Ascending aorta (tissue), 2 donors: ENCODE measurements at places on chromosomes 16 and 17. TPM values are rescaled to one million over a fixed set of nuclear protein-coding genes. Genes with fewer than 3 reads are reported as not detected.

- DNase-seq, result no peak
- H3K4me3 ChIP-seq, result no peak overlapping the region
- no peaks in the 10 kb centered on the region for H3K27me3 ChIP-seq
- H3K4me1 ChIP-seq, result no peaks in the 10 kb centered on the region
Observed at GRCh38 chr17:79651266-79651665, 40.4 kb upstream of the RBFOX3 start.

Gene TP53TG3
- total RNA-seq, result not detected

Gene CCL7
- total RNA-seq, result not detected

DNA sequence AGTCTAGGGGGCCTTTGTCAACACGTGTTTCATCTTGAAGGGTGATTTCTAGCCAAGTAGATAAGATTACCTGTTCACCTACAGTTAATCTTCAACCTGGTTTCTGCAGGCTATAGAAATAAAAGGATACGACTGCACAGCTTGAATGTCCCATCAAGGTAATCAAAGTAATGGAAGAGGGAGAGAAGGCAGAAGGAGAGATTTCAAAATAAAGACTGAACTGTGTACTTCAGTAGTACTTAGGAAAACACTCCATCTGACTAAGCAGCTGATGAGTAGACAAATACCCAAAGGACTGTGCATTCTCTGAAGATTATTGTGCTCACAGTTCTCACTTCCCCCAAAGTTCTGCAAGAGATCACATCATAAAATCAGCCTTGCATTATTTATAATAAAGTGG lies 5.8 kb upstream of the RFFL start:
- peaks cover 3% of the 10 kb centered on the region for H3K4me1 ChIP-seq
- no peak overlapping the region for H3K4me3 ChIP-seq
- no peaks in the 10 kb centered on the region for H3K27me3 ChIP-seq
- H3K27ac ChIP-seq, result no peak overlapping the region
- no peaks in the 10 kb centered on the region for H3K36me3 ChIP-seq
- DNase-seq, result no peak

Gene HSD17B2
- total RNA-seq, result not detected

- H3K27me3 ChIP-seq, result no peaks in the 10 kb centered on the region
- H3K4me1 ChIP-seq, result no peaks in the 10 kb centered on the region
- no peak overlapping the region for H3K27ac ChIP-seq
- DNase-seq, result no peak
- no peaks in the 10 kb centered on the region for H3K36me3 ChIP-seq
Observed at GRCh38 chr16:78773291-78773702, 673.8 kb downstream of the WWOX start.

Gene ZFHX3
- total RNA-seq, result 34.8 TPM

Gene KRTAP4-1
- total RNA-seq, result not detected
